Ascending aorta (tissue), 2 donors: ENCODE measurements at places on chromosomes 2 and 18.
A peak's percentile ranks its signal among the peaks of the same experiment; 100 is the strongest.

- no peaks in the 10 kb centered on the region for H3K36me3 ChIP-seq
- no peaks in the 10 kb centered on the region for H3K27me3 ChIP-seq
Measured at GRCh38 chr18:35577045-35577848, 4.3 kb upstream of the GALNT1 start.

GRCh38 chr2:12711339-12711738 lies 5.4 kb upstream of the TRIB2 start:
- H3K27me3 ChIP-seq, result no peaks in the 10 kb centered on the region
- peaks cover 12% of the 10 kb centered on the region for H3K4me1 ChIP-seq
- H3K36me3 ChIP-seq, result no peaks in the 10 kb centered on the region
- DNase-seq, result no peak
- no peak overlapping the region for H3K27ac ChIP-seq

GRCh38 chr2:201820383-201821007 lies 14.2 kb downstream of the CDK15 start:
- H3K27ac ChIP-seq, result no peak overlapping the region
- DNase-seq, result no peak
- no peaks in the 10 kb centered on the region for H3K36me3 ChIP-seq
- H3K4me1 ChIP-seq, result no peaks in the 10 kb centered on the region
- no peaks in the 10 kb centered on the region for H3K27me3 ChIP-seq

- no peak overlapping the region for H3K4me3 ChIP-seq
- no peaks in the 10 kb centered on the region for H3K27me3 ChIP-seq
- H3K36me3 ChIP-seq, result peaks cover 15% of the 10 kb centered on the region
- no peak overlapping the region for H3K27ac ChIP-seq
- no peaks in the 10 kb centered on the region for H3K4me1 ChIP-seq
Measured at GRCh38 chr2:239182981-239183791, 217.6 kb downstream of the HDAC4 start.

DNA sequence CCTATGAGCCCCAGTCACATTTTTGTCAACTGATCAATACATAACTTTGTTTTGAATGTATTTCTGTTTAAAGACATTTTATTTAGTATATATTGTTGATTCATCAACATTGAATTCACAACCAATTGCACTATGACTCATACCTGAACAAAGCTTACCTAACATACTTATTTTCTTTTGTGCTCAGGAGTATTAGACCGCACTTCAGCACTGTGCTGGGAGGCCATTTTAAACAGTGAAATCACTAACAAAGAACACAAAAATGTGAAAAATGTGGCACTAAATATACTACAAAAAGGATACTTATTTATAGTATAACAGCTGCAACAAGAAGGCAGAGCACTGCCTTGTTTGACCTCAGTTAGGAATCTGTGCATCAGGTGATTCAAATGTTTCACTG lies 12.4 kb upstream of the IFIH1 start:
- no peak overlapping the region for H3K27ac ChIP-seq
- H3K36me3 ChIP-seq, result no peaks in the 10 kb centered on the region
- H3K4me3 ChIP-seq, result no peak overlapping the region
- no peaks in the 10 kb centered on the region for H3K4me1 ChIP-seq
- DNase-seq, result no peak

DNA sequence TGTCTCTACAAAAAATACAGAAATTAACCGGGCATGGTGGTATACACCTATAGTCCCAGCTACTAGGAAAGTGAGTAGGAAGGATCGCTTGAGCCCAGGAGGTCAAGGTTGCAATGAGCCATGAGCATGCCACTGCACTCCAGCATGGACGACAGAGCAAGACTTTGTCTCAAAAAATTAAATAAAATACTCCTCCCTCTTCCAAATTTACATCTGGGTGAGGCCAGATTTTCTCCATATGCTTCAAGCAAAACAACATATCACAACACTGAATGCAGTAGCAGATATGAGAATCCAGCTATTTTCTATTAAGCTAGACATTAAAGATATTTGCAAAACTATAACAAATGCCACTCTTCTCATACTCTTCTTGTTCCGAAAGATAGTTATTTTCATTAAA lies 20.9 kb downstream of the MEMO1 start:
- peaks cover 3% of the 10 kb centered on the region for H3K4me1 ChIP-seq
- H3K27ac ChIP-seq, result no peak overlapping the region
- no peak overlapping the region for H3K4me3 ChIP-seq

DNA sequence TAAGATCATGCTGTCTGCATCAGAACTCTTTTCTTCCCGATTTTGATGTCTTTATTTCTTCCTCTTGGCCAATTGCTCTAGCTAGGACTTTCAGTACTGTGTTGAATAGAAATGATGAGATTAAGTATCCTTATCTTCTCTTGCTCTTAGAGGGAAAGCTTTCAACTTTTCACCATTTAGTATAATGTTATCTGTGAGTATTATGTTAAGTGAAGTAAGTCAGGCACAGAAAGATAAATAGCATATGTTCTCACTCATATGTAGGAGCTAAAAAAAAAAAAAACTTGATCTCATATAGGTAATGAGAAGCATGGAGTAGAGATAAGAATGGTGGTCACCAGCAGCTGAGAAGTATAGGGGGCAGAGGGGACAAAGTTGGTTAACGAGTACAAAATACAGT lies 1089.5 kb downstream of the TDRD15 start:
- H3K27me3 ChIP-seq, result no peaks in the 10 kb centered on the region
- no peaks in the 10 kb centered on the region for H3K4me1 ChIP-seq

- H3K27me3 ChIP-seq, result no peaks in the 10 kb centered on the region
- no peak overlapping the region for H3K27ac ChIP-seq
- H3K36me3 ChIP-seq, result peaks cover 53% of the 10 kb centered on the region
- no peak for DNase-seq
Measured at GRCh38 chr2:15628899-15629855, 37.5 kb downstream of the DDX1 start.

- DNase-seq, result peak; percentile 95
- H3K4me3 ChIP-seq, result peak overlapping the region; percentile 34
- peak overlapping the region; percentile 68 for H3K27ac ChIP-seq
- H3K36me3 ChIP-seq, result peaks cover 40% of the 10 kb centered on the region
- no peaks in the 10 kb centered on the region for H3K27me3 ChIP-seq
- H3K4me1 ChIP-seq, result no peaks in the 10 kb centered on the region
Measured at GRCh38 chr2:96251721-96252292, 14.0 kb downstream of the TMEM127 start.

DNA sequence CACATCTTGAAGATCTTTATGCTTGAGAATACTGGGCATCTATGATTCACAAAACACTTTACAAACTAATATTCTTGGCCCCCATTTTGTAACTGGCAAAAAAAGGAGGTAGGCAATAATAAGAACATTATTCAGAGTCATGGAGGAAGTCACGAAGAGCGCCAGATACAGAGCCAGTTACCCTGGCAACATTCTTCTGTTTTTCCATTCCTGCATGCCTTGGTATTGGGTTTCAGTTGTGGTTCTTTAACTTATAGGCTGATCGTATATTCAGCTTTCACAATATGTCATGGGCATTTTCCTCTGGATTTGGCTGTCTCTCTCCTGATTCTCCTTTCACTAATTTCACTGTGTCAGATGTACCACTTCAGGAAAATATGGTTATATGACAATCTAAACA lies 234.7 kb downstream of the HRH4 start:
- H3K36me3 ChIP-seq, result no peaks in the 10 kb centered on the region
- H3K27me3 ChIP-seq, result no peaks in the 10 kb centered on the region
- H3K4me3 ChIP-seq, result no peak overlapping the region
- DNase-seq, result no peak
- H3K4me1 ChIP-seq, result no peaks in the 10 kb centered on the region

DNA sequence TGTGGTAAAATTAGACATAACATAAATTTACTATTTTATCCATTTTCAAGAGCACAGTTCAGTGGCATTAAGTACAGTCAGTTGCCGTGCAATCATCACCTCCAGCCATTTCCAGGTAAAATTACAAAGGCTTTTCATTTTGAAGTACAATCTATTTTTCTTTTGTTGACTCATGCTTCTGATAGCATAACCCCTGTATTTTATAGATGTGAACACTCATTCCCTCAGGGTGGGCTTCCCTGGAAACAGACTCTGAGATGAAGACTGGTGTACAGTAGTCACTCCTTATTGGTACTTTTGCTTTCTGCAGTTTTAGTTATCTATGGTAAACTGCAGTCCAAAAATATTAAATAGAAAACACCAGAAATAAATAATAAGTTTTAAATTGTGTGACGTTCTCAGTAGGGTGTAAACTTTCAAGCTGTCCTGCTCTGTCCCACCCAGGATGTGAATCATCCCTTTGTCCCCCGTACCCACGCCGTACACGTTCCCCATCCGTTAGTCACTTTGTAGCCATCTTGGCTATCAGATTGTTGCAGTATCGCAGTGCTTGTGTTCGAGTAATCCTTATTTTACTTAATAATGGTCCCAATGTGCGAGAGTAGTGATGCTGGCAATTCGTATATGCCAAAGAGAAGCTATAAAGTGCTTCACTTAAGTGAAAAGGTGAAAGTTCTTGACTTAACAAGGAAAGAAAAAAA lies 41.1 kb upstream of the NAB1 start:
- no peaks in the 10 kb centered on the region for H3K27me3 ChIP-seq
- no peaks in the 10 kb centered on the region for H3K36me3 ChIP-seq
- H3K4me1 ChIP-seq, result no peaks in the 10 kb centered on the region
- H3K4me3 ChIP-seq, result no peak overlapping the region

GRCh38 chr2:27955384-27956161 lies 65.0 kb downstream of the BABAM2 start:
- H3K27ac ChIP-seq, result peak overlapping the region; percentile 77
- no peak overlapping the region for H3K4me3 ChIP-seq
- H3K27me3 ChIP-seq, result no peaks in the 10 kb centered on the region
- DNase-seq, result no peak

DNA sequence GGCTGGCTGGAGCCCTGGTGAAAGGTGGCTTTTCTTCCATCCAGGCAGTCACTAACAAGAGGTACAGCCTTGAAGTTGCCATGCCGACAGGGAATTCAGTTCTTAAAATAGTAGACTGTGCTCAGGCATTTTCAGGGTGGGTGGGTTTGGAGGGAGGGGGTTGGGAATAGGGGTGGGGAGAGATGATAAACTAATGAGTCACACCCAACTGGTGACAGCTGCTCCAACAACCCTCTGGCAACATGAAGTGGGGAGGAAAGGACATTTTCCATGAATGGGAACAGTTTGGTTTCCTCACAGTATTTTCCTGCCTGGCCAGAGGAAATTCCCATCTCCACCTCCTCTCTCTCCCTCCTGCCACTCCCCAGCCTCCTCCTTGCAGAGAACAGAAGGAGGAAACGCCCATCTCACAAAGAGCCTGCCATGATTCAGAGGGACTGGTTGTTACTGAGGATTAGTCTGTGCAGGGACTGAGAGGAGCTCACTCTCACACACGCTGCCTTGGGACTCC lies 113.0 kb upstream of the SLC1A4 start:
- no peaks in the 10 kb centered on the region for H3K4me1 ChIP-seq
- H3K36me3 ChIP-seq, result no peaks in the 10 kb centered on the region
- H3K27me3 ChIP-seq, result no peaks in the 10 kb centered on the region
- no peak for DNase-seq

GRCh38 chr18:9846162-9846925 lies 39.4 kb upstream of the TXNDC2 start:
- H3K36me3 ChIP-seq, result peaks cover 6% of the 10 kb centered on the region
- H3K4me1 ChIP-seq, result peaks cover 6% of the 10 kb centered on the region
- no peak overlapping the region for H3K27ac ChIP-seq
- H3K4me3 ChIP-seq, result peak overlapping the region; percentile 1
- no peaks in the 10 kb centered on the region for H3K27me3 ChIP-seq
- no peak for DNase-seq

- no peaks in the 10 kb centered on the region for H3K27me3 ChIP-seq
- peak overlapping the region; percentile 69 for H3K27ac ChIP-seq
- H3K4me1 ChIP-seq, result peaks cover 25% of the 10 kb centered on the region
- peak overlapping the region; percentile 83 for H3K4me3 ChIP-seq
Measured at GRCh38 chr2:222859786-222860612, 837 bp upstream of the ACSL3 start.

GRCh38 chr18:48105317-48105716 lies 174.9 kb upstream of the SMAD2 start:
- DNase-seq, result no peak
- H3K4me3 ChIP-seq, result no peak overlapping the region

DNA sequence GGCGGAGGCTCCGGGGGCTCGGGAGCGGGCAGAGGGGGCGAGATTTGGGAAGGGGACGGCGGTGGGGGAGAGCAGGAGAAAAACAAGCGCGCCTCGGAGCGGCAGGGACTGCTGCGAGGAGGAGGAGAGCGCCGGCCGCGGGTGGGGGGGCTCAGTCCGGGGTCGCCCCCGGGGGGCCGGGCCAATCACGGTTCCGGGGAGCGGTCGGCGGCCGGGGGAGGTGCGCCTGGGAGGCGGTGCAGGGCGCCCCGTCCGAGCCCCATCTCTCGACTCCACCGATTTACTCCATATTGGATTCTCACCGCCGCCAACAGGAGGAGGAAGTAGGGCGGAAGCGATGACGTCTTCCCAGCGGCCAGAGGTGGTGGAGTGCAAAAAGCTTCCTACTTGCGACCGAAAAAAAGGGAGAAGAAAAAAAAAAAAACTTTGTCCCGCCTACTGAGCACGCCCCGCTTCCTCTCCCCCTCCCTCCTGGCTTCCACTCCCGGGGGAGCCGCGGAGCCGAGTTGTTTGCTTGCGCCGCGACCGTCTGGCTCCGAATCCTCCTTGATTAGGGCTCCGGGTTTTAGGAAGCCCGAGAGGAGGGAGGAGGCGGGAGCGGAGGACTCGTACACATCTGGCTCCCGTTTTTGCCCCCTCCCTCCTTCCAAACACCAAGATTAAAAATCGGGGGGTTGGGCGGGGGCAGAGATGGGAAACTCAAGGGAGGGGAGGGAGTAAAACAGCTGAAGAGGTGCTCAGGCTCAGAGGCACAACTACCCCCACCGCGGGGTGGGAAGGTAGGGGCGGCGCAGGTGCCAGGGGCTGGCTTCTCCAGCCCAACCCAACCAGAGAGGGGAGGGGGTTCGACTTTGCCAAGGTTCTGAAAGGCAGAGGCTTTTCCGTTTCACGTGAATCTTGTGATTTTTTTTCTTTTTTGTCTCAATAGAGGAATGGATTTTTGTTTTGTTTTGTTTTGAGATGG lies at the start of gene SPRED2:
Gene SPRED2 (minus strand): TSS at position 373 of the 964 bp plus-strand sequence. CDS start 612 bp downstream, outside the sequence.
- H3K36me3 ChIP-seq, result no peaks in the 10 kb centered on the region
- peak within 1 kb of the TSS; percentile 86 for H3K4me3 ChIP-seq

DNA sequence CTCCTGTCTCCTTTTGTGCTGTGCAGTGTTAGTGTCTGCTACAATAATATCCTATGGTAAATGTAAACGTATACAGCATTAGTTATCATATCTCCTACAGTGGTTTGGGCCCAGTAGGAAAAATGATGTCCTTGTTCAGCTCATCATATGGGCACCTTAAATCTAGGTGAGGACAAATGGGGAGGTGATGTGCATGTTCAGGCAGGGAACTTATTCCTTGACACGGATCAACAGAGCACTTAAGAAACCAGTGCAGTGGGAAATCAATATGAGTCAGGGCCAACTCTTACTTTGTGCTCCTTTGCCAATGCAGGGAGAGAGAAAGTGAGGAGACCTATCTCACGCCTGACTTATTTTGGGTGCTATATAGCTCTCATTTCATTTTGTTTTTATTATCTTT lies 76.4 kb downstream of the KLHL14 start:
- no peaks in the 10 kb centered on the region for H3K4me1 ChIP-seq
- no peak overlapping the region for H3K27ac ChIP-seq

DNA sequence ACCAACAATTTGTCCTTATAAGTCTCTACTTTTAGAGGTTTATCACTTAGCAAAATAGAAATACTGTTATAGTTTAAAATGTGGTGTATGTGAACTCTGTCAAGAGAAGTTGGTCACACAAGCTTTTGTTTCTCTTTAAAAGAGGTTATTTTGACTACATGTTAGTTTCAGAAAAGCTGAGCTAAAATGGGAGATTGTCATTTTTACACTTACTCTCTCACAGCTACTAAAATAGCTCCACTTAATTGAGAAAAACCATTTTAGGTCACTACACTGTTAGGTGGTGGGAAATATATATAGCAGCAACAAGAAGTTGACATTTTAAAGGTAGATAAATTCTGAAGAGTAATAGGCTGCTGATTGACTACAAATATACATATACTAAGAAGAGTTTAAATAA lies 161.5 kb upstream of the KCNJ3 start:
- no peak overlapping the region for H3K27ac ChIP-seq
- H3K36me3 ChIP-seq, result no peaks in the 10 kb centered on the region
